ENCODE measurements at places on chromosomes 2 and 18.

GRCh38 chr18:22914633-22915032 lies 18.5 kb upstream of the RBBP8 start:
- no peak for DNase-seq

DNA sequence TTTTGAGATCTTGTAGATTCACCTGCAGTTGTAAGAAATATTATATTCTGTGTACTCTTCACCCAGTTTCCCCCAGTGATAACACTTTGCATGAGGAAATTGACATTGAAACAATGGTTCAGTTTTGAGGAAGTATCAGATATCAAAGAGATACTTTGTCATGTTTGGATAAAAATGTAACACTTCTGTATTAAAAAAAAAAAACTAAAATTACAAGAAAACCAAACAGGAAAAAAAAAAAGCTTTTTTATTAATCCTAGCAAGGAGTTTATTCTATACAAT lies 204.0 kb downstream of the ARL4C start:
- no peak for DNase-seq

GRCh38 chr18:39863916-39864315 lies 2091.1 kb upstream of the PIK3C3 start:
- DNase-seq, result no peak

DNA sequence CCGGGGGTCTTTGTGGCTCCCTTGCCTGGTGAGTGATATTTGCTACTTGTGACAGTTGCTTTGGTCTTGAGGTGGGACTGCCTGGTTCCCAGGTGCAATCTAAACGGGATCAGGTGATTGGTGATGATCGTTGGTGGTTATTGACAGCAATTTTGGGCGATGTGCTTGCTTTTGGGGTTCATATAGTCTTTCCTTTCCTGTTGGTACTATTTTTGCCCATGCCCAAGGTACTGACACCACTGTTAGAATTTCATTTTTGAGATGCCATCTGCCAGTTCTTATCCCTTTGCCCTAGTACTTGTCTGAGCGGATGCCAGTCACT lies 573 bp downstream of the WDR7 start:
- DNase-seq, result peak; percentile 15

Measured in foreskin fibroblast (primary cell).